ENCODE measurements at places on chromosomes 13 and 19.

GRCh38 chr19:42284066-42284501 is 15.0 kb downstream of the CIC start:
- peak; percentile 82 for DNase-seq

- no peak for DNase-seq
Measured at GRCh38 chr13:49569993-49570689, 15.2 kb downstream of the RCBTB1 start.

DNA sequence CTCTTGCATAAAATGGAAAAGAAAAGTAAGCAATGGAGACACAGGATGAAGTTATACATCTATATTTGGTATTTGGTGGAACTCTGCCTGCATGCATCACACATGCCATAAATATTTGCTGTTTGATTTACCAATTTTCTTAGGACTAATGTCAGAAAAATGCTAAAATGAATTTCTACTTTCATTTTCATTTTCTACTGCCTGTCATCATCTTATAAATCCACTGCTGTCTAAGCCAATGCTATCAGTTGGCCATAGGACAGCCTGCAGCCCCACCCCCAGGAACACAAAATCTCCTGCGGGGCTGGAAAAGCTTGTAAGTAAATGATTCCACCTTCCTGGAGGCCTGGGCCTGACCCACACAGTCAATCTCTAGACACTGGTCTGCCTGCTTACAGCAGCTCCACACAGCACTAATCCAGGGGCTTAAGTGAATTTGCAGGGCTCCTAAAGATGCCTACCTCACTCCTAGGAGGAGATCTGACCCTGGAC is 122.0 kb downstream of the ENOX1 start:
- DNase-seq = no peak

DNA sequence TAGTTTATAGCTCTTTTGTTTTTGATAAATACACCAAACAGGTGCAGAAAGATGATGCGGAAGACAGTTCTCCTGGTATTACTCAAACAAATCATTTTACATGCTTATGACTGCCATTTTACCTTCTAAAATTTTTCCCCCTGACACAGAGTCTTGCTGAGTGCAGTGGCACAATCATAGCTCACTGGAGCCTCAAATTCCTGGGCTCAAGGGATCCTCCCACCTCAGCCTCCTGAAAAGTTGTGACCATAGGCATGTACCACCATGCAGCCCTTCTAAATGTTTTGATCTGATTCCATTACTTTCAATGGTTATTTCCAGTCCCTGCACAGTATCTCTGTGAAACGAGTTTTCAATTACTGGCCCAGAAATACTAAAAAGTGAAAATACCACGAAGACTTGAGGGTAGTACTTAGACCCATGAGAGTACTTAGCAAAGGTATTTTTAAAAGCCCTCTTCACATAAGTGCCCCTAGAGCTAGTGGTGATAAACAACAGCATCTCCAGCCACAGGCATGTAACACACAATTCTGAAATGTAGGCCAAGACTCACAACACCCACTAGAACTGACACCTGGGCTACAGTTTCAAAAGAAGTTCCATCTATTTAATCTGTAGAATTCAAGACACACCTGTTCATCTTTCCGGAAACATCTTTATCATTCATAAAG is 11.3 kb downstream of the HSPH1 start:
- no peak for DNase-seq

GRCh38 chr19:28960586-28960985 is 252.4 kb downstream of the UQCRFS1 start:
- DNase-seq = no peak

GRCh38 chr13:64709079-64709478 is 2521.1 kb downstream of the PCDH9 start:
- no peak for DNase-seq

- DNase-seq = peak; percentile 21
Measured at GRCh38 chr19:16660763-16661479, at the start of gene TMEM38A. TMEM38A (plus strand) TSS chr19:16661139; CDS start chr19:16661218, 79 bp downstream.

- DNase-seq = no peak
Measured at GRCh38 chr13:27783111-27783510, 9.2 kb upstream of the GSX1 start.

DNA sequence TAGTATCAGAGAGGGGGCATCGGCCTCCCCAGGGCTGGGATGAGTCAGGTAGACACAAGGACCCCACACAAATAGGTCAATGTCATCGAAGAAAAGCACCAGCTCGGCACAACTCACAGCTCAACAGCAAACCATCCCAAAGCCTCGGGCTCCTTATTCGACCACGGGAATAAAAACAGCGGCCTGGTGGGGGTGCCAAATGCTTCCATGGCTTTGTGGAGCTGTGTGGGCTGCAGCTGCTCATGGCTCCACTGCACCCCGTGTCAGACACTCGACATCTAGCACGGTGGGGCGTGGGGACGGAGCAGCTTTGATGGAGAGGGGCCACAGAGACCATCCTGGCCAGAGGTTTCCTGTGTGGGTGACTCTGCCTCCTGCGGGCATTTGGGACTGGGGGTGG is 212.5 kb upstream of the SOX1 start:
- DNase-seq = no peak

DNA sequence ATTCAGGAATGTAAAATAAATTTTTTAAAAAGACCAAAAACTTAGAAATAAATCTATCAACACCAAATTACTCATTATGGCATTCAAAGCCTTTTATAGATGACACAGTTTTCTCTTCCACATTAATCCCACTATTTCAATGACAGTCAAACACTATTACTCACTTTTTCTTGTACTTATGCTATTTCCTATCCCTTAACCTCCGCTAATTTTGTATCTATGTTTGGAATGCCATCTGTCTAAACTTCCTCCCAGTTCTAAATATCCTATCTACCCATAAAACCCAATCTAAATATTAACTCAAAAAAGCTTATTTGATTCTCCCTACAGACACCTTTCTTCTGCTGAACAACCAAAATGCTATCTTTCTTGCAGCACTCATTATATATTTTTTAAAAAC is 203.5 kb downstream of the ENOX1 start:
- DNase-seq = no peak

- no peak for DNase-seq
Measured at GRCh38 chr19:1522061-1522460, 1.8 kb upstream of the PLK5 start.

DNA sequence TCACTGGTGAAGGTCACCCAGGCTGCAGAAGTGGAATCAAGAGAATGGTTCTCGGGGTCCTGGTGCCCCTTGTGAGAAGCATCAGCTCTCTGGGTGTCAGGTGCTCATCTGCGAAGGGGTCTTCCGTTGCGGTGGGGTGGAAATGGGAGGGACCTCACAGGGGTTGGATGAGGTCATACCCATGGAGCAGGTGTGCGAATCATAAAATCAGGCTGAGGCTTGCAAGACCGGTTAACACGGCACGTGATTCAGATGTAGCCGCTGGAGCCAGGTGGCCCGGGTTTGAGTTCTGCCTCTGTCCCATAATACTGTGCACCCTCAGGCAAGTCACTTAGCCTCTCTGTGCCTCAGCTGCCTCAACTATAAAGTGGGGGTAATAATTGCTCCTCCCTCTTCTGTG is 3.9 kb upstream of the KLK15 start:
- DNase-seq = no peak

- DNase-seq = no peak
Measured at GRCh38 chr19:58001895-58002369, 688 bp downstream of the ZNF606 start.

GRCh38 chr19:1840541-1841115 is 7.7 kb downstream of the REXO1 start:
- DNase-seq = no peak

DNA sequence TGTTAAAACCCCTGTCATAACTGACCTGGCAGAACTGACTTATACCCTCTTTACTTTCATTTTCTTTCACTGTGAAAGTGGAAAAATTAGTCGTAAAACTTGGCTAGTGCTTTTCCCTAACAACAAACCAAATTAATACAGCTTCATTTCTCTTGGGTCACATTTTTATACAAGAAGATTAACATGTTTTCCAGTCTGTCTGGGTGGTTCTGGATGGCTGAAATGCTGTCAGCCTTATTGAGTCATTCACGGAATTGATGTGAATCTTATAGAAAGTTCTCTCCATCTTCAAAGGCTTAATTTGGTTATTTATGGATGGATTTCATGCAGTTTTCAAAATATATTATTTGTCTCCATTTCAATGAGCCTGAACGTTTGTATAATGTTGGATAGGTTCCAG is 440.0 kb downstream of the KCTD12 start:
- DNase-seq = no peak

DNA sequence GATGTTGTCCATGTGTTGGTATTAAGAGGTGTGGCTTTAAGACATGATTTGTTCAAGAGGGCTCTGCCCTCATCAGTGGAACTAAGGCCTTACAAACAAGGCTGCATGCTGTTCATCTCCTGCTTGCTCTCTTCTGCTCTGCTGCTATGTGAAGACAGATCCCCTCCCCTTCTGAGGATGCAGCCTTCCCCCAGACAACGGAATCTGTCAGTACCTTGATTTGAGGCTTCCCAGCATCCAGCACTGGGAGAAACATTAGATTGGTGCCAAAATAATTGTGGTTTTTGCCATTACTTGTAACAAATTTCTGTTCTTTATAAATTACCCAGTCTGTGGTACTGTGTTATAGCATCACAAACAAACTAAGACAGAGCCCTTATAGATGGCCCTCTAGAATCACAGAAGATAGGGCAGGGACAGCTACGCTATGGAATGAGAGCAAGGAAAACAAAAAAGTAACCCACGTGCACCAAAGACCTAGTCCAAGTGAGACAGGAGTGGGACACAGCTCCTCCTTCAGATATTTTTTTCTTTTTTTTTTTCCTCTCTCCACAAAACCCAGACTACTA is 151.5 kb upstream of the RXFP2 start:
- no peak for DNase-seq

DNA sequence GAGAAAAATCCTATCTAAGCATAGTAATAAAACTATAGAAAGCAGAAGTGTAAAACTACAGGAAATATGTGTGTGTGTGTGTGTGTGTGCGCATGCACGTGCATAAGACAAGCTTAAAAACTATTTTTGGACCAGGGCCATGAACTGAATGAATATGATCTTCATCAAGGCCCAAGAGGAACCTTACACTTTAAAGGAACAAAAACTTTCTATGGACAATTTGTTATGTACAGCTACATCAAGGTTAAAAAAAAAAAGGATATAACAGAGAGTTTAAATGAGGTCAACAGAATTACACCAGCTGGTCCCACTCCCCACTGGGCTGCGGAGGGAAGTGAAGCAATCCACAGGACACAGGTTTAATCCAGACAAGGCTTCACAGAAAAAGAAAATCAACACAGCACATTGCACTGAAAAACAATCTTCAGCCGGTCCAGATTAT is 151.1 kb downstream of the LHFPL6 start:
- no peak for DNase-seq

DNA sequence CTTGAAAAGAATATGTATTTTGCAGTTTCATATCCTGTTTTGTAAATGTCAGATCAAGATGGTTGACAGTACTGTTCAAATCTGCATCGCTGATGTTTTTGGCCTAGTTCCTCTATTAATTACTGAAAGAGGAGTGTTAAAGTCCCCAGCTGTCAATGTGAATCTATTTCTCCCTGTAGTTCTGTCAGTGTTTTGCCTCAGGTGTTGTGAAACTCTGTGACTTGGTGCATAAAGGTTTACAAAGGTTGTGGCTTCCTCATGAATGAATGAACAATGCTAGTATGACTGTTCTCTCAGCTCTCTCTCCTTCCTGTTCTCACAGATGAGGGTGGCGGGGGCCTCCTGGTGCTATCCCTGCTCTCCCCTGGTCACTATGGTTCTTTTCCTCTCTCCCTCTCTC is 142.4 kb downstream of the MYCBP2 start:
- no peak for DNase-seq

GRCh38 chr19:40398417-40399131 is 8.6 kb upstream of the HIPK4 start:
- peak; percentile 58 for DNase-seq

DNA sequence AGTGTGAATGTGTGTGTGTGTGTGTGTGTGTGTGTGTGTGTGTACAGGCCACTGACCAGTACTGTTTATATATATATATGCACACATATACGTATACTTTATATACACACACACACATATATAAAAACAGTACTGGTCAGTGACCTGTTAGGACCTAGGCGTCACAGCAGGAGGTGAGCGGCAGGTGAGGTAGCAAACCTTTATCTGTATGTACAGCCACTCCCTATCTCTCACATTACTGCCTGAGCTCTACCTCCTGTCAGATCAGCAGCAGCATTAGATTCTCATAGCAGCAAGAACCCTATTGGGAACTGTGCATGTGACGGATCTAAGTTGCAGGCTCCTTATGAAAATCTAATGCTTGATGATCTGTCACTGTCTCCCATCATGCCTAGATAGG is 34.5 kb downstream of the TBC1D4 start:
- no peak for DNase-seq

DNA sequence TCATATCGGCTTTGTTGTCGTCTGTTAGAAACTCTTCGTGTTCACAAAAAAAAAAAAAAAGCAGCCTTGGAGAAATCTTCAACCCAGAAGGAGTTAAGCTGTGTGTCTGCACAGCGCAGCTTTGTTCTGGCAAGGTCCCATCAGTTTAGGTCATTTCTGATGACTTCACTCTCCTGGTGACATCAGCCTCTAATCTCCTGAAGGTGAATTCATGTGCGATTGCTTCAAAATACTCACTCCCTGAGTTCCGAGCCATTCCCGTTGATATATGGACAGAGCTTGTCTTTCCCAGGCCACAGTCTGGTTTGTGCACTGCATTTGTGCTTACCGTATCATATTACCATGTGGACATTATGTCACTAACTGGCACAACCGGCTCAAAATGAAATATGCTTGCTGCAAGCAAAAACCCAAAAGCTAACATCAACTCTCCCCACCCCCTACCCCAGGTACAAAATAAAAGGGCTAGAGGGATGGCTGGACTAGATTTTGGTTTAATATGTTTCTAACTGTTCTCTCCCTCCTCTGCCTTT is 342.4 kb downstream of the KCNRG start:
- no peak for DNase-seq

GRCh38 chr19:435707-436412 is 25.0 kb downstream of the SHC2 start:
- DNase-seq = no peak

- peak; percentile 68 for DNase-seq
Measured at GRCh38 chr19:50679177-50680125, 30.2 kb downstream of the C19orf81 start.

DNA sequence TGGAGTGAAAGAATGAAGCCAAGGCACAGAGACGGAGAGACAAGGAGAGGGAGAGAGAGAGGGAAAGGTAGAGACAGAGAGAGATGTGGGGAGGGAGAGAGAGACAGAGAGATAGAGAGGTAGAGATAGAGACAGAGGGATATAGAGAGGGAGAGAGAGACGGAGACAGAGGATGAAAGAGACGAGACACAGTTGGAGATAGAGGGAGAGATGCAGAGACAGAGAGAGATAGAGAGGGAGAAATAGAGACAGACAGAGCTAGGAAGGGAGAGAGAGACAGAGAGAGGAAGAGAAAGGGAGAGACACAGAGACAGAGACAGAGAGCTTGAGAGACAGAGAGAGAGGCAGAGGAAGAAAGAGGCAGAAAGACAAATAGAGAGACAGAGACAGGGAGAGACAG is 4.5 kb upstream of the CSNK1G2 start:
- DNase-seq = no peak

- no peak for DNase-seq
Measured at GRCh38 chr19:4878491-4878968, 11.1 kb upstream of the PLIN3 start.

- DNase-seq = no peak
Measured at GRCh38 chr19:51480590-51480989, 2.3 kb downstream of the CEACAM18 start.
